ENCODE measurements at places on chromosomes 16 and 17.

DNA sequence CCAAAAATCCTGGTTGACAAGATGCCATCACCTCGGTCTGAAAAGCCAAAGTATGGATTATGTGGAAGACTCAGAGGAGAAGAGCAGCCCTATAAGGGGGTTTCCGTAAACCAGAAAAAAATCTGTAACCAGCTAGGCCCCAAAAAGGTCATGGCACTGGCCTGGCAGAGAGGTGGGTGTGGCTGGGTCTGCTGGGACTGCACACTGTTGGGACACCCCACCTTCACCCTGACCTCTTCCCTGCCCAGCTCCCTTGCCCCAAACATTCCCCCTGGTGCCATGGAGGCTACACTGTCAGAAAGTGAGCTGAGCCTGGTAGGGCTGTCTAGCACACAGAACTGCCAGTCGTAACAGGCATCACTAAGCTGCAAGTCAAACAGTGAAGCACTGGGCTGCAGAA, 6.5 kb downstream of the SLC47A2 start:
- no peak for DNase-seq

DNA sequence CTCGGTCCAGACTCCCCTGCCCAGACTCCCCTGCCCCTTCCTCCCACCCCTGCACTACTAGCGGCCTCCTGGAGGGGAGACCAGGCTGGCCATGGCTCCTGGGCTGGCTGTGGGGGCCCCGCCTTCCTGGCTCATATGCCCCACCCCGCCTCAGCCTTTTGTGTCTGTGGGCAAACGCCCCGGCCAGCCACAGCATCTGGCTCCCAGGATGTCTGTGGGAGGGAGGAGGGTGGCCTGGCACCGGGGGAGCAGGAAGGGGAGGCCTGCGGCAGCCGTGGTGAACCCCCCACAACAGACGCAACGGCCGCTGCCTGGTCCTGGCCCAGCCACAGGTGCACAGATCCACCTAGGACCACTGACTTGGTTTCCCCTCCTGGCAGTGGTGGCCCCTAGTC, 32.9 kb downstream of the BAHCC1 start:
- no peak for DNase-seq

- no peak for DNase-seq
These were observed 39.9 kb downstream of the DNAH17 start for GRCh38 chr17:78537217-78537860.

DNA sequence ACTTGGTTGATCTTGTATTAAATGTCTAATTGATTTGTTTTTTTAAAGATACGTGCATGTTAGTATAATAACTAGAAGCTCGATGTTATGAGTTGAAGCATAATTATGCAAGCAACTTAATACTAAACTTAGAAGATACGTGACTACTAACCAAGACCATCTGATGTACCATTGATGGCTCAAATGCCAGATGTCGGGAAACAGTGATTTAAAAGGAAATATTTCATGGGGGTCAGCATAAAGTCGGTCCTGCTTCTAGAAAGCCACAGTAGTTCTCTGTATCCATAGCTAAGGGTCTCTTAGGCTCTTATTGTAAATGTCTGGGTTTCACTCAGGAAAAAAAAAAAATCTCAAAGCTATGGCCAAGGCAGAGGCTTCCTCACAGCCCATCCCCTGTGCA, 61.2 kb upstream of the RBFOX1 start:
- DNase-seq: no peak

- DNase-seq: no peak
These were observed 54.5 kb upstream of the HLF start for GRCh38 chr17:55210292-55210691.

DNA sequence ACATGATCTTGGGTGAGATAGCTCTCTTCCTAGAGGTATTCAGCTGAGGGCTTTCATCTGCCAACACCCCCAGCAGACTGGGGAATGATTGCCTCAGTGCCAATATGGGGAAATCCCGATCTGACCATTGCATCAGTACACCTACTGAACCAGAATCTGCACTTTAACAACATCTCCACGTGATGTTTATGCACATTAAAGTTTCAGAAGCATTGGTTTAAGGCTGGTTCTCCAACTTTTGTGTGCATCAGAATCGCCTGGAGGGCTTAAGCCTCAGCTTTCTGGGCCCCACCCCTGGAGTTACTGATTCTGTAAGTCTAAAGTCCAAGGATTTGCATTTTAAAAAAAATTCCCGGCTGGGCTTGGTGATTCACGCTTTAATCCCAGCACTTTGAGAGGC, 123.6 kb upstream of the MED13 start:
- no peak for DNase-seq

GRCh38 chr17:29583324-29584248, 5.9 kb downstream of the GIT1 start:
- DNase-seq: no peak

- no peak for DNase-seq
These were observed 242.0 kb downstream of the FTO start for GRCh38 chr16:53945996-53946395.

- no peak for DNase-seq
These were observed 12.4 kb upstream of the BAHCC1 start for GRCh38 chr17:81382851-81383250.
